HEK293T (cell line): ENCODE measurements at places on chromosomes 13 and 19.

GRCh38 chr19:41299755-41300089, 10.2 kb upstream of the CCDC97 start:
- no peak for DNase-seq

GRCh38 chr13:66748712-66749111, 481.4 kb downstream of the PCDH9 start:
- no peak for DNase-seq

- no peak for DNase-seq
Observed at GRCh38 chr19:6276447-6276846, 3.3 kb downstream of the MLLT1 start.

- no peak for DNase-seq
Observed at GRCh38 chr19:4012092-4012974, 4.8 kb downstream of the PIAS4 start.

GRCh38 chr19:36775768-36776167, 3.2 kb upstream of the ZNF850 start:
- no peak for DNase-seq

GRCh38 chr19:17341386-17341785, 4.0 kb downstream of the GTPBP3 start:
- DNase-seq, result no peak

DNA sequence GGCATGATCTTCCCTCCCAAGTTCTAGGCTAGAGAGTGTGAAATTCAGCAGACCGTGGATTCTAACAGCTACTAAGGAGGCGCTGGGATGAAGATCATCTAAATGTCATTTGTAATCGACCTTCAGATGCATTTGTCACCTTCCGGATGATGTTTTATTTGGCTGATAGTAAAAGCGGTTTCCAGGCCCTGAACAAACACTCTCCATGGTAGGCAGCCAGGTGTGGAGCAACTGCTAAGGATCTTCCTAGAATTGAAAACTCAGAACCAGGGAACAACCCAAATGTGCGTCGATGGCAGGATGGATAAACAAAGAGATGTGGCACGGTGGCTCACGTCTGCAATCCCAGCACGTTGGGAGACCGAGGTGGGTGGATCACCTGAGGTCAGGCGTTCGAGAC, 107.2 kb upstream of the CACNA1A start:
- no peak for DNase-seq

DNA sequence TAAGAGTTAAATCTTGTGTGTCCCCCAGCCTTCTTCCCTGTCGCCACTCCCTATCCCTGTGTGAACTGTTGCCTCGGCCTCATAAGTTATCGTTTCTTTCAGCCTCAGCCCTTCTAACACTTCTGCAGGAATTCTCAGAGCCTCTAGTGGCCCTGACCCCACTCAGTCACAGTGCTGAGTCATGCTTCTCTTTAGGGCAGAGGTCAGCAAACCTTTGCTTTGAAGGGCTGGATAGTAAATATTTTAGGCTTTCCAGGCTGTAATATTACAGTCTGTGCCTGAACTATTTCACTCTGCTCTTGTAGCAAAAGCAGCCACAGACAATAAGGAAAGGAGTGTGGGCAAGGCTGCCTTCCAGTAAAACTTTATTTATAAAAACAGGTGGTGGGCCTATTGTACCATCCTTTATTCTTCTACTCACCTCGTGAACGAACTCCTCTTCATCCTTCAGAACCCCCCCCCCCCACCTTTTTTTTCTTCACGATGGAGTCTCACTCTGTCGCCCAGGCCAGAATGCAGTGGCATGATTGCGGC, 22.1 kb downstream of the MYO9B start:
- DNase-seq, result no peak

DNA sequence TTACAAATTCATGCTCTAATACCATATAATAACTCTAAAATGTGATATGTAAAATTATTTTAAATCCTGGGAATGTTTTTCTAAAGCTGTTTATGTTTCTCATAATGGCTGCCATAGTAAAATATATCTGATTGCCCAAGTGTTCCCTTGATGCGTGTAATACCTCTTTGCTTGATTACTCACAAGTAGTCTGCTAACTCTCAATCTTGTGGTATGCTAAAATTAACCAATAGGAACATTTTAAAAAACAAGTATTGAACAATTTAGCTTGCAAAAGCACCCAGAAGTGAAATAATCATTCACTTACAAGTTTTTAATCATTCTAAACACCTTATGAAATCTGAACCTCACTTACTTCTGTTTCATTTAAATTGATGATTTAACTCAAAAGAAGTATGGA, 386.0 kb upstream of the ATXN8OS start:
- DNase-seq, result no peak

- DNase-seq, result no peak
Observed at GRCh38 chr13:26440111-26440510, 117.4 kb upstream of the WASF3 start.

GRCh38 chr19:49061445-49061844, 3.2 kb downstream of the NTF4 start:
- no peak for DNase-seq

- no peak for DNase-seq
Observed at GRCh38 chr13:94177041-94177440, 302.4 kb downstream of the DCT start.

DNA sequence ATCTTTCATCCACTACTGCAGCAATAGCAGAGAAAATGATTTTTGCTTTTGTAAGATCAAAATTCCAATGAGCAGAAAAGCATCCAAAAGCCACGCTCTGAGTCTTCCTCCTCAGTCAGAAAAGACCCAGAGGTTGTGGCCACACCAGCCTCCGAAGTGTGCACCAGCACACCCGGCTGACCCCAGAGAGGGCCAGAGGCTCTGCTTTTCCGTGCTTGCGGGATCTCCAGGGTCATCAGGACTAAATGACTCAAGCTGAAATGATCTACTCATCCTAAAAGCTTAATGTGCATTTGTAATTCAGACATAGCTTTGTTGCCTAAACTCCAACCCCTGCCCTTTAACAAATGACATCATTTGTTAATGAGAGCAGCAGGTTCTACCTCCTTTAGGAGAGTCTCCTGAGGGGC, 16.5 kb downstream of the RXFP2 start:
- DNase-seq, result no peak

DNA sequence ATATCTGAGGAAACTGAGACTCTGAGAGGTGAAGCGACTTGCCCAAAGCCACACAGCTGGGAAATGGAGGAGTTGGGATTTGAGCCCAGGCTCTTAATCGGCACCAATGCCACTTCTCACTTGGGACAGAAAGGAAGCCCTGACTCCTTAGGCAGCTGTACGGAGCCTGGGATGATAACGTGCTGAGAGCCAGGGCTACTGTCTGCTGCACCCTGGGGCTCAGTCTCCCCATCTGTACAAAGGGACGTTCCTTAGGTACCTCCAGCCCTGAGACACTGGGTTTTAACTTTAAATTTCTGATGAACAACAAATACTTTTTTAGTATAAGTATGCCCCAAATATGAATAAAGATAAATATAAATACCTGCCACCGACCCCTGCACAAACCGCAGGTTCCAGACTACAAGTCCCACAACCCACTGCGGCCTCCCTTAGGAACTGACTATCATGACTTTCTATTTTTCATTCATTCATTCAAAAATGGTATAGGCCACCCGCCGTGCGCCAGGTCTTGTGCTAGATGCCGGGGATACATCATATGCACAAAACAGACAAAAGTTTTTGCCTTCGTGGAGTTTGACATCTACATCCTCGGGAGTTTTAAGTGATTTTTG, 776 bp upstream of the NCLN start:
- peak; percentile 68 for DNase-seq

DNA sequence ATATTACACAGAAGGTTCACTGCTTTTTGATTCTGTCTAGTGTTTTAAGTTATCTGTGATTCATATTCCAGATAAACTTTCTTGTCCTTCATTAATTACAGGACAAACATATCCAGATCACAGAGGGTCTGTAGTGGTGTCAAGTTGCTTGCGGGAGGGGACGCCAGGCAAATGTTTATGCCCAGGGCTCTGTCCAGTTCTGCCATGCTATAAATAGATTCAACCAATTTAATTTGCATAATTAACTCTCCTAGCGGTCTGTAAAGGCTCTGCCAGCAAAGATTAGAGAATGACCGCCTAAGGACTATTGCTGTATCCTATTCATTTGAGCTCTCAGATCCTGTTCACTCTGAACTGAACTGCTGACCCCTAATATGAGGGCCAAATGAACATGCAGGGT, 59.7 kb upstream of the TRPC4 start:
- DNase-seq, result peak; percentile 5
